ENCODE measurements at places on chromosomes 11 and 22.
A peak's percentile ranks its signal among the peaks of the same experiment; 100 is the strongest.

DNA sequence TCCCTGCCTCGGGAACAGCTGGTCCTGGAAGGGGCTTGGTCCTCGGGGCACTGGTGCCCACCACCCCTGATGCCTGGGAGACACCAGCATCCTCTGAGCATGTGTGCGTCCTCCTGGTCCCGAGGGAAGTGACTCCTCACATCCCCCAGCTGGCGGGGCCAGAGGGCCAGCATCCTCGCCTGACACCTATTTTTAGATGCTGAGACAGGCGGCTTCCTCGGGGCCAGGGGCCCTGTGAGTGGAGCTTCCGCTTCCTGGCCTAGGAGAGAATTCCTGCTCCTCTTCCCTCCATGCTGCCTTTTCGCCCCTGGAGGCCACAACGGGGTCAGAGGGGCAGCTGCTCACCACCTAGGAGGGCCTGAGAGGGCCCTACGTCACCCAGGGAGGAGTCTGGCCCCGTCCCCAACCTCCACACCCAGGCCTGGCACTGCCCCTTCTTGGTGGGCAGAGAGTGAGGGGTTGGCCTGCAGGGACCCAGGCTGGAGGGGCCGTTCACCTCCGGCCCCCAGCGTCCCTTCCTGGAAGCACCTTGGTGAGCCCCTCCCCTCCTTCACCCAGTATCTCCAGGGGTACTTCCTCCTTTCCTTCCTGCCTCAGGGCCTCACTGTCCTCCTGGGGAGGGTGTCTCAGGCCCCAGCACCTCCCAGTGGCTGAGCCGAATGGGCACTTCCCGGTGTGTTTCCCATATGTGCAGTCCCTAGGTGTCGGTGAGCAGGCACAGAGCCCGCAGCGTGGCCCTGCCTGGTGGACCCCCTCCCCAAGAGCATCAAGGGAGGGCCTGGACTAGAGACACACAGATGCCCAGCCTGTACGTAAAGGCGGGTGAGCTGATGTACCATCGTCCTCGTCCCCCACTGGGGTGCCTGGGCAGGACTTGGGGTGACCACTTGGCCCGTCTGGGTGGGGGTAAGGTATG is 6.1 kb downstream of the CD81 start:
- peak; percentile 49 for DNase-seq

- no peak for DNase-seq
These were observed 21.1 kb downstream of the PHF21B start for GRCh38 chr22:44988671-44989070.

GRCh38 chr11:112632866-112633505 is 328.2 kb upstream of the NCAM1 start:
- DNase-seq: no peak

DNA sequence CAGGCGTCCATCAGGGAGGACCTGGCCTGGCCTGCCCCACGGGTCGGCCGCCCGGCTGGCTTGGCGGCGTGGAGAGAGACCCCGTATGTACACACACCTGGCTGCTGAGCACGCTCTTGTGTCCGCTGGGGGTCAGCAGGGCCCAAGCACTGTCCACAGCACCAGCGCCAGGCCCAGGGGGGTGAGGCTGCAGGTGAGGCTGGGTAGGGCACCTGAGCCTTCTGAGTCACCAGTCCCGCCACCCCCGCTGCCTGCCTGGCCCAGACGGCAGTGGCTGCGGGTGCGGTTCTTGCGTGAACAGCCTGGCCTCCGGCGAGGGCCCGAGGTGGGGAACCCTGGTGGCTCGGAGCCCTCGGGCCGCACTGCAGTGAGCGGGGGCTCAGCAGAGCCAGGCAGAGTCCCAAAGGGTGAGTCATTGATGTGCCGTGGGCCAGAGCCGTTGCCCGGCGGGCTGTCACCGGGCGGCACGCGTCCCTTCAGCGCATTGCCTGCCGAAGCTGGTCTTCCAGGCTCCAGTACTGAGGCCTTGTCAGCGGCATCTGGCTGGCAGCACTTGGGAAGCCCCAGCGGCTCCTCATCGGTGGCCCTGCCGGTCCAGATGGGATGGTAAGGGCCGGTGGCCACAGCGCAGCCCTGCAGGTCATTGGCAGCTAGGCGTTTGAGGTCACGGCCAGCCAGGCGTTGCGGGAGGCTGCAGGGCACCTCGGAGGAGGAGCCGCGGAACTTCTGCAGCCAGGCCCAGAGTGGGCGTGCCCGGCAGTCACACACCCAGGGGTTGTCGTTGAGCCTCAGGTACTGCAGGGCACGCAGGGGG is 26.3 kb downstream of the RTN4R start:
- peak; percentile 10 for DNase-seq

- no peak for DNase-seq
These were observed 1.2 kb downstream of the GRK2 start for GRCh38 chr11:67267188-67268080.

DNA sequence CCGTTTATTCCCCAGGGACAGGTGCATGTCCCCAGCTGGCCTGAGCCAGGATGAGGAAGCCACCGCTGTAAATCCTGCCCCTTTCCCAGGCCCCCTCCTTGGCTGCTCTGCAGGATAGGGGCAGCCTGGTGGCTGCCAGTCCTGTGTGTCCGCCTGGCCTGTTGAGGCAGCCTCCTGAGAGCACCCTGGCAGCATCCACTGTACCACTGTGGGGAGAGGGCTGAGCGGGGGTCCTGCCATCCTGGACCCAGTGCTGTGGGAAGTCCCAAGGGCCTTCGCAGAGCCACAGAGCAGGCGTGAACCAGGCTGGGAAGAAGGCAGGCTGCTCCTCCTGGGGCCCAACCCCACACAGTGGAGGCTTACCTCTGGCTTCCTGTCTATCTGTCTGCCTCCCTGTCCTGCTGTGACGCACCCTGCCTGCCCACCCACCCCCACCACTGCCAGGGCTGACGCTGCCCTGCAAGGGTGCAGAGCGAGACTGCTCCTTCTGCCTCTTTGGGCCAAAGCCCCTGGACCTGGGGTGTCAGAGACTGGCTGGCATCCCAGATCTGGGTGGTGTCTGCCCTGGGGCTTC is 8.4 kb downstream of the KCTD17 start:
- DNase-seq: no peak

DNA sequence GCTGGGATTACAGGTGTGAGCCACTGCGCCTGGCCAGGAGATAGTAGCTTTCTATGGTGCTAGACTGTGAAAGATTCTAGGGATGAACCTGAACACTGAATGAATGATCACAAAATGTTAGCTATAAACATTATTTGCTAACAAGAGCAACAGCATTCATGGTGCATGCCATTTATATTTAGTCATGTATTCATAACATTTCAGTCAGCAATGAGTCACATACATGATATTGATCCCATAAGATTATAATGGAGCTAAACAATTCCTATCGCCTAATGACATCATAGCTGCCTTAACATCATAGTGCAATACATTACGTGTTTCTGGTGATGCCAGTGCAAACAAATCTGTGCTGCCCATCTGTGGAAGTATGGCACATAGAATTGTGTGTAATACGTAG is 164.1 kb downstream of the ARHGAP42 start:
- DNase-seq: no peak

- no peak for DNase-seq
These were observed 109.8 kb downstream of the ZBTB16 start for GRCh38 chr11:114169321-114169749.

DNA sequence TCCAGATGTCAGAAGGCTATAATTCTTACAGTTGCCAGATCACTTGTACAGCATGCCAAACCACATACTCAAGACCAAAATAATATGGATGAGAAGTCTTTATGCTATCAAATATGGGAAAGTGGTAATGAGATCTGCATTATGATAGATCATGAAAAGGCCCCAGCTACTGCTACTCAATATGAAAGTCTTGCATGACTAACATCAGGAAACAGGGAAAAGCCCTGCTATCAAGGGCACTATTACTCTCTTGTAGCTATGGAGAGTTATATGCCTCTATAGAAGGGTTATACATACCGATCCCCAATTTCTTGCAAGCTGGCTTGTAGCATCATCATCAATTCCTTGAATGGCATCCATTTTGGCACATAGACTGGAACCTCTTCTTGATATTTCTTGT is 30.2 kb upstream of the TMPRSS5 start:
- no peak for DNase-seq

- DNase-seq: no peak
These were observed 2.1 kb downstream of the AIP start for GRCh38 chr11:67484847-67485311.

DNA sequence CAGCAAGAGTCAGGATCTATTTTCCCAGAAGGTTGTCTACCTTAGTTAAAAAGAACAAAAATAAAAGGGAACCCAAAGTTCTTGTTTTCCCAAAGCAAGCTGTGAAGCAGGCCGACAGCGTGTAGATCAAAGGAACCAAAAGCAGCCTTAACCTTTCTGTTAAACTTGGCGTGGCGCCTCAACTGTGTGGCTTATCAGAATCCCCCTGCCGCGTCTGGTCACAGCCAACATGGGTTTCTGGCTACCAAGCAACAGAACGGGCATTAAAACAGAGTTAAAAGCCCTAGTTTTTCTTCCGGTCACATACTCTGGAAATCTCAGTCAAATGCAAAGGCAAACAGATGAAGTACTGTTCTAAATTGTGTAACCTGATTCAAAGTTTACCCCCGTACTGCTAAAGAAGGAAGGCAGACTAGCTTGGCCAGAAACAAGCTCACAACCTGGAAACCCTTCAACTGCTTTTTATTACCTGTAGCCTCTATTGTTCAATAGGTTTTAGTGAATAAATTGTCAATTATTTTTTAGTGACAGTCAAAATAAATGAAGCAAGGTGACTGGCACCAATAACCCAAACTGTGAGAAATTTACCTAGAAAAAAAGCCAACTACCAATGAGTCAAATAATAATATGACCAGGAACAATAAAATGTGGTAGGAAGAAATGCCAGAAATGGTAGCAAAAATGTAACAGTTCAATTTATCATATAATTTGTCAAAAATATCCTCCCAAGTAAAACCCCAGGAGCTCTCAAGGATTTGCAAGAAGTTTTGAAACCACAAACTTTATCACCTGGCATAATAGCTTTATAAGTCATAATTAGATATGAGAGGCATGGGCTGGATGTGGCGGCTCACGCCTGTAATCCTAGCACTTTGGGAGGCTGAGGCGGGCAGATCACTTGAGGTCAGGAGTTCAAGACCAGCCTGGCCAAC is 21.4 kb downstream of the CHKA start:
- DNase-seq: no peak

DNA sequence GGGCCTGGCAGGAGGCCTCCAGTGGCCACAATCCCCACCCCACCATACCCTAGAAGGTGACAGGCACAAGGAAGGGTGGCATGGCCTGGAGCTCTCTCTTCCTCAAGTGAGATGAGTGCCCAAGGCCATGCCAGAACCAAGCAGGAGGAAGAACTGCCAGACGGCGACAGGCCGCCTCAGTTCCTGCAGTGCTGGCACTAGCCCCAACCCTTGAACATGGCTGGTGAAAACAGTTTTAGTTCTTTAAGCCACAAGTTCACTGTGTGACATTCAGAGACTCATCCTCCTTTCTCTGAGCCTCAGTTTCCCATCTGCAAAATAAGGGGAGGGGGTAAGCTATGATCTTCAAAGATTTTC is 9.8 kb downstream of the CHRDL2 start:
- peak; percentile 52 for DNase-seq

DNA sequence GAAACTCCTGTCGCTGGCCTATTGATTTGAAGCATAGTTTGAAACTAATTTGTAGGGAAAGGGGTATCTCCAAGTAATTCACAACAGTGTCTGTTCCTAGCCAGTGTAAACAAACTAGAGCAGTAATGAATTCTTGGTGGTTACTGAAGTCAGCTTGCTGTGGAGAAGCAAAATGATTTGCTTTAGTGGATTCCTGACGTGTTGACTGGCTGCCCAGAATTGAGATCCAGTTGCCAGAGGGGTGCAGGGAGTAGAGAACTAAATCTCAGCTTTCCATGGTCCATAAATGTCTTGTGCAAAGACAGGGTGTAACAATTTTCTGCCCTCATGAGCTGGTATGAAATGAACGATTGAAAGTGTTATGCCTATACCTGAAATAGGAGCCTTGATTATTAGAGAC is 382.5 kb upstream of the KIRREL3 start:
- no peak for DNase-seq

- DNase-seq: no peak
These were observed 20.0 kb downstream of the SELENOO start for GRCh38 chr22:50220603-50221409.

GRCh38 chr11:109728056-109728455 is 306.1 kb downstream of the C11orf87 start:
- no peak for DNase-seq

- no peak for DNase-seq
These were observed 224.1 kb downstream of the CADM1 start for GRCh38 chr11:115279813-115280761.

DNA sequence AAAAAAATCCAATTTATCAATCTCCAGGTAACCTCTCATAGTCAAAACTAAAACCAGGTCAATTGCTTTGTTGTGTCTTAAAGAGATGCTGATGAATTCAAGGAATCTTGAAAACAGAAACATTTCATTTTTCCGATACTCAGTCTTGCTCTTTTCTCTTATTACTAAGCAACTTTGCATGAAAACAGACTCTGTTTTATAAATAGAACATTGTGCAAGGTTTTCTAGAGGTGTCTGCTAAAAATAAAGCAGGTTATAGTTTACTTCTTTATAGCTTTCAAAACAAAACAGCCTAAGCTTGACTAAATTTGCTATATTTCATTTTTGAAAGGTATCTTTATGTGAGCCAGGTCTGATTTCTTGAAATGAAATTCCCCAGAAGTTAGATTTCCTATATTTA is 109.3 kb downstream of the ARL14EP start:
- no peak for DNase-seq

DNA sequence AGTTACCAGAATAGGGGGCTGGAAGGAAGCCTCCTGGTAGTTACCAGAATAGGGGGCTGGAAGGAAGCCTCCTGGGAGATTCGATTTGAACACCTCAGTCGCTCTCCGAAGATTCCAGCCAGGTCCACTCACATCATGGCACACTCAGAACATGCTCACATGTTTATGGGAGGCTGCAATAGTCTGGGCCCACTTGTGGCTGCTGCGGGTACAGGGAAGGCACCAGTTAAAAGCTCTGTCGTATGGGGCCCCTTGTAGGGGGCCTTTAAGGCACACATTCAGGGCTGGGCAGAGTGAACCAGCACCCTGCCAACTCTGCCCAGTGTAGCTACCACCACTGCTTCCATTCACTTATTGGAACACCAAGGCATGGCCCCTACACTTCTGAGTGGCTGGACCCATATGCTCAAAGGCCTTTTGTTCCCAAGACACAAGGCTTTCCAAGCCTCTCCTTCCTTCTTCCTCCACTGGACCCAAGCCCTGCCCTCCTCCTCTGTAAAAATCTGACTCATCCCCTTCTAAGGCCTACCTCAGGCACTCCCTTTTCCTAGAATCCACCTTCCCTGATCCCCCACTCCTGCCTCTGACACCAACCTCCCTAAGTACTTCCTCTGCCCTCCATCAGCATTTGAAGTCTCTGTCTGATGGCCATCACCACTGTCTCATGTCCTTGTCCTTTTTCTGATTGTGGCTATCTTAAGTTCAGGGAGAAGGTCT is 28.0 kb downstream of the USP35 start:
- no peak for DNase-seq

- no peak for DNase-seq
These were observed 139.5 kb upstream of the GUCY1A2 start for GRCh38 chr11:107157809-107158187.
